Stimulated activated CD8-positive, alpha-beta memory T cell treated with anti-CD3 and anti-CD28 coated beads, Interleukin-7, amount 100 ng/mL, for 48 hours (primary cell): ENCODE measurements at places on chromosomes 3 and 15.

- no peak for DNase-seq
Observed at GRCh38 chr3:19103510-19103909, 44.8 kb upstream of the KCNH8 start.

DNA sequence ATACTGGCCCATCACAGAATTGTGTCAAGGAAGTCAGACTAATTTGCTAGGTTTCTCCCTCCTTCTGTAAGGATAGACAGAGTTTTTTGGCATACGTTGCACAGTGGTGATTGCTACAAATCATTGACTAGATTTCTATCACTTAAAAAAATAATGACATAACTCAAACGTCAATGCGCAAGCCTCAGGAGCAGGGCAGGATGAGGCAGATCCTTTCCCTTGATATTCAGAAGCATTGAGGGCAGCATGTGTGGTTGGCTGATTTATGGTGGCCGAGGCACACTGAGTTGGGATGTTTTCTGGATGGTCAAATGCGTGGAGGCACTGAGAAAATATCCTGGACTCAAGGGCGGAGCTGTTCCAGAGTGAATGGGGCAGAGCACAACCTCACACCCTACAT, 14.4 kb downstream of the THSD4 start:
- no peak for DNase-seq

GRCh38 chr3:30186741-30187219, 419.6 kb upstream of the TGFBR2 start:
- no peak for DNase-seq

- DNase-seq = no peak
Observed at GRCh38 chr3:138675393-138675792, 66.8 kb downstream of the FAIM start.

- no peak for DNase-seq
Observed at GRCh38 chr3:187368251-187369088, at the start of gene RTP4. RTP4 (plus strand) TSS chr3:187368385; CDS start chr3:187368442, 57 bp downstream.

GRCh38 chr15:22262613-22263020, 182.3 kb downstream of the OR4M2 start:
- no peak for DNase-seq

- DNase-seq = no peak
Observed at GRCh38 chr3:104628185-104628789, 738.4 kb upstream of the ALCAM start.

GRCh38 chr3:116384717-116385116, 60.6 kb downstream of the LSAMP start:
- no peak for DNase-seq

GRCh38 chr3:119205209-119205608, 31.8 kb downstream of the UPK1B start:
- DNase-seq = no peak

- DNase-seq = no peak
Observed at GRCh38 chr3:15657016-15657415, 55.5 kb downstream of the BTD start.

DNA sequence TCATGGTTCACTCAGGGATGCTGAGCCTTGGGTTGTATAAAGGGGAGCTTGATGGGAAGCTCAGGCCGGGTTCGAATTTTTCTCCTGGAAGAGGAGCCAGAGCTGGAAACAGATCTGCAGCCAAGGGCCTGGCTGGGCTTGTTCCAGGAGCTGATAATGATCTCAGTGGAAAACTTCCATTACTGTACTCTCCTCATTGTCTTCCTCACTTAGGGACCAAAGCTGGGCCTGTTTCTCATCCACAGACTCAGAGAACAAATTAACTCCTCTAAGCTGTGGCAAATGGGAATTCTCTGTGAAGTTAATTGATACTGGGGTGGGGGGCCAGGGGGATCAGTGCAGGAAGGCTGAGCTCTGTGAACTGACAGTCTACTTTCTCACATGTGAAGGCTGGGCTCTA, 92.0 kb downstream of the PRICKLE2 start:
- DNase-seq = no peak

DNA sequence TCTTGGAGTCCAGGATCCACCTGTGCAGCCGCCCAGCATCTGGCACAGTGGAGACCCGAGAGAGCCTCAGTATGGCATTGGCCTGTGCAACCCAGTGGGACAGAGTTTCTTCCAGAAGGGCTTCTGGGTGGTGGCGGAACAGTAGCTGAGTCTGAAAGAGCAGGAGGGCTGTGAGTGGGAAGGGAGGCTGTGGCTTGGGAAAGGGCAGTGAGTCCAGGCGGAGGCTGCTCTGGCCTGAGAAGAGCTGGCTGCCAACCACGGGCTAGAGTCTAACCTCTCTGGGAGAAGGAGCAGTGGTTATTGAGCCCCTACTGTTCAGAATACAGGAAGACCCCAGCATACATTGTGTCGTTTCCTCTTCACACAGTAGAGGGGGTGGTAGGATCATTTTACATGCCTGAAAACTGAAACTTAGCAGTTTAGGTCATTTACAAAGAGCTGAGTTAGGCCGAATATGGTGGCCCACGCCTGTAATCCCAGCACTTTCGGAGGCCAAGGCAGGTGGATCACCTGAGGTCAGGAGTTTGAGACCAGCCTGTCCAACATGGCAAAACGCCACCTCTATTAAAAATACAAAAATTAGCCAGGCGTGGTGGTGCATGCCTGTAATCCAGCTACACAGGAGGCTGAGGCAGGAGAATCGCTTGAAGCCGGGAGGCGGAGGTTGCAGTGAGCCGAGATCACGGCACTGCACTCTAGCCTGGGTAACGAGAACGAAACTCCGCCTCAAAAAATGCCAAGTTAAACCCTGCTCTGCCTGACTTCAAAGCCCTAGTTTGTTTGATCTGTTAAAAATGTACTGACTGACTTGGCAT, 3.2 kb downstream of the AEN start:
- DNase-seq = no peak

DNA sequence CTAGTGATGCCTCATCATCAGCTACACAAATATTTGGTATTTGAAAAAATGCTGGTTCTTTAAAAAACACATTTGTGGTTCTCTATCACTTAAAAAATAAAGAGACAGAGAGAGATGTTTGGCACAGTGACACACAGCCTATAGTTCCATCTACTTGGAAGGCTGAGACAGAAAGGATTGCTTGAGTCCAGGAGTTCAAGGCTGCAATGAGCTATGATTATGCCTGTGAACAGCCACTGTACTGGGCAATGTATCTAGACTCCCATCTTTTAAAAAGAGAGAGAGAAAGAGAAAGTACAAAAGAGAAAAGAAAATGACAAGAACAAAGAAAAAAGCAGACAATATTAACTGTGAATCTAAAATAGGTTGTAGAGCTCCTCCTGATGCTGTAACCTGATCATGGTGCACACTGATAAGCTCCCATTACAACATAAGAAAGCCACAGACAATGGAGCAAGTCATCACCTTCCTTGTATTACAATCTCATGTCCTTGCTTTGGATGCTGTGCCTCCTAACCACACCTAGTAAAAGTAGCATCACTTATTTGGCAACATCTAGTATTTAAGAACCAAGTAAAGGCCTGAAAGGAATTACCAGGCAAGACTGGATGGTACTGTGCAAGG, 31.7 kb upstream of the MAP4 start:
- no peak for DNase-seq

DNA sequence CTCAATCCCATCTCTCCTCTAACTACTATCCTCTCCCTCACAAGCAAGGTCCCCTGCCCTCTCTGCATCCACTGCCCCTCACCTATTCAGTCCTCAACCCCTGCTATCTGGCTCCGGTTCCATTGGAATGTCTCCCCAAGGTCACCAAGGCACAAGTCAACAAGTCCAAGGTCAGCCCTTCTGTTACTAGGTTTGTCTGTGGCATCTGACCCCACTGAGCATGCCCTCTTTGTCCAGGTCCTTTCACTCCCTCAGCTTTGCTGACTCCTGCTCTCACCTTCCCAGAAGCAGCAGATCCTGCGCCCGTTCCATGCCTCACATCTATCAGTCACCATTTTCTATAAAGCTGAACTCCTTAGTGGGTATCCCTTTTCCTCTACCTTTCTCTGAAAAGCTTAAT, 8.3 kb upstream of the SEMA7A start:
- no peak for DNase-seq

DNA sequence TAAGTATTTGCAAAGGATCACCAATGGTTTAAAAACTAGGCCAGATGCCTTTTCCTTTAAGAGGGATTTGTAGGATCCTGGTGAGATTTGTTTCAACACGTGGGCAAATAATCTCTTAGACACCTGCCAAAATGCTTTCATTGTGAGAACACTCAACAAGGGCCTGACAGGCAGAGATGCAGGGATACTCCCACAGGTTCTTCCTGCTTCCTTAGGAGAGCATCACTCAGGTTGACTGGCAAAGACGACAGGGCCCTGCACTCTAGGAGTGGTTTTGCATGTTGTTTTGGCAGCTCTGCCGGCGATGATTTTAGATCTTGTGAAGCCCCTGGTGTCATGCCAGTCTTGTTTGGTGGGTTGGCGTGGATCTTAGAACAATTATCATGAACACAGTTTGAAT, 184.5 kb downstream of the NR1D2 start:
- DNase-seq = no peak

DNA sequence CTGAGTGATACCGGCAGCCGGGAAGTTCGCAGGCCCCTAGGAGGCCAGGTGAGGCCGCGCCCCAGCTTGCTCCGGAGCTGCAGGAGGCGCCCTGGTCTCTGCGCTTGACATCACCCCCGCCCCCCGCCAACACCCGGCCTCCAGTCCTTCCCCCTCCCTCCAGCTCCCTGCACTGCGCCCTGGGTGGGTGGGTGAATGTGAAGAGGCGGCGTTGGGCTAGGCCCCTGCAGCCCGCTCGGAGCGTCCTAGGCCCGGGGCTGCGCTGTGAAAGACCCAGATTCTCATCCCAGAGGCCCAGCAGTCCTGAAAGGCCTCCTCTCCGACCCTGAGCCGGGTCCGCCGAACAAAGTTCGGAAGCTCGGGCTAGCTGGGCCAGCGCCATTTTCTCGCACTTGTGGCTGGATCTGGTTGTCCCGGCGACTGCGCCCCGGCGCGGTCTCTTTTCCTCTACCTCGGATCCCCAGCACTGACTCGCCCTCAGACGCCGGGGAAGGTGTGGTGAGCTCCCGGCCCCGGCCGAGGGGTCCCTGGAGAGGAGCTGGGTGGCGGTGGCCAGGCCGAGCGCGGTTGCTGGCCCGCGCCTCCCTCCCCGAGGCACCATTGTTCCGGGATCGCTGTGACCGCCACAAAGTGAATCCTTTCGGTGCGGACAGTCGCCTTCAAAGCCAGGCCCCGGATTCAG, 12.9 kb downstream of the ZIC4 start:
- DNase-seq = no peak

DNA sequence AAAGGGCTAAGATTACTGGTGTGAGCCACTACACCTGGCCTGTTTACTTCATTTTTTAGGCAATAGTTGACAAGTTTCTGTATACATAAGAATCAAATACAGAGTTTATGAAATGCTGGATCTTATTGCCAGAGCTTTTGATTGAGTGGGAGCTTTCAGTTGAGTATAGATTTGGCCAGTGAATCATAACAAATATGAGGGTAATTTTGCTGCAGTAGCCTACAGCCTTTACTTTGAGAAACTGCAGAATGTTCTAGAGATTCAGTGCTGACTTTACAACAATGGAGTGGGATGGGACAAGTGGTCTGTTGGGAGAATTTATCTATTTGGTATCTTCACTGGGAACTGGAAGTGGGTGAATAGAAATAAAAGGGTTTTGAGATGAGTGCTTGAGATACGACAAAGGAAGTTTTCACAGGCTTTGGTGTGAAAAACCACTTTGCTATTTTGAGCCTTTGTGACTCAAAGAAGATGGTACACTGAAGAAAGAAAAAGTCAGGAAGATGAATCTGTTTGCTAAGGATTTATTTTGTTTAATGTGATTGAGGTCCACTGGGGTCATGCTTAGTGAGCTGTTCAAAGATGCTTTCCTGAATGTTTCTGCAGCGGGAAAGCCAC, 227.8 kb downstream of the UBE2E2 start:
- DNase-seq = no peak

- DNase-seq = no peak
Observed at GRCh38 chr3:155572085-155572484, 172.8 kb downstream of the PLCH1 start.

DNA sequence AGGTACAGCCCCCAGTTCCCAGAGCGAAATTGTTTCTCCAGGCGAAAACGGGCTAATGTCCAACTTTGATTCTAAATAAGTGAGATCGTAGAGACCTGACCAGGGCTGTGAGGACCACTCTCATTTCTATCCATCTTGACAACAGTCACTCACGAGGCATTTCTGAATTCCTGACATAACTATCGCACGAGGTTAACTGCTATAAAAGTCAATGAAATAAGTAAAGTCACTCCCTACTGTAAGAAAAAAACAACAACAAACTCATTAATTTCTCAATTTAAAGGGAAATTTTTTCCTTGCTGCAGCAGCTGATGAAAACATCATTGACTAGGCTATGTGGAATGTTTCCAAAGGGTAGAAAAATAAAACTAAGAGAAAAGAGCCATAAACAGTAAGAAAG, 69.1 kb downstream of the GREM1 start:
- DNase-seq = no peak

DNA sequence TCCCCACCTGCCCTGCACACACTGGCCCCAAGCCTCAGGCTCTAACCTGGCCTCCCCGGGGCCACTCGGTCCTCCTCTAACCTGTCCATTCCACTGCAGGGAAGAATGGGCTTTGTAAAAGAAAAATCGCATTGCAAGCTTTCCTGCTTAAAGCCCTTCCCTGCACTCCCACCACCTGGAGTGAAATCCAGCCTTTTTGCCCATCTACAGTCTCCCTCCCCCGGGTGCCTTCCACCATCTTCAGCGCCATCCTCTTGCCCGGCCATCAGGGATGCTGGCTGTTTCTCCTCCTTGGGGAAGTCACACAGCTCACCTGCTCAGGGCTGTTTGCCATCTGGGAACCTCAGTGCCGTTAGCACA, 266.9 kb downstream of the OCA2 start:
- no peak for DNase-seq

DNA sequence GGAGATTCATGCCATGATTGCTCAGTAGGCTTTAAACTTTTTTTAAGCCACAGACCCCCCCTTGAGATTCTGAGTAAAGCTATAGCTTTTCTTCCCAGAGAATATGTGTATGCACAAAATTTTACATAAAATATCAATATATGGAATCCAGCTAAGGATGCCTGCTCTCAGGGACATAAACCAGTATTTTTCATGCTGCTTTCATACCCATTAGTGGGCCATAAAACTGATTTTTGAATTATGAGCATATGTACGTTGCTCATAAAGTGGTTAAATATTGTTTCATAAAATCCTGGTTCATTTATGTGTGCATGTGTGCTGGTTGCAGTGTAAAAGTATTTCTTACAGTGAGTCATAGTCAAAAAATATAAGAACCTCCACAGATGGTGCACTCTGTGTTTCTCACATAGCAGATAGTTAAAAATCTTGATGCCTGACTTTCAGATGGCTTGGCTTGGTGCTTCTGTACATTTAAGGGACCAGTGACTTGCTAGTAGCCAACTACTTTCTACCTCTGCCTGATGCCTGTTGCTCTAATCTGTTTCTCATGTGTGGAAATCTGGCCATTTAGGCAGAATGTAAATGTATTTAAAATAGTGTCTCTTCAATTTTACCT, 71.9 kb downstream of the ARHGEF26 start:
- DNase-seq = no peak

GRCh38 chr3:23389089-23389488, 186.0 kb downstream of the UBE2E2 start:
- no peak for DNase-seq

GRCh38 chr3:151769175-151769574, 35.4 kb downstream of the AADACL2 start:
- DNase-seq = no peak
